ENCODE measurements at places on chromosomes 5 and 9.
A peak's percentile ranks its signal among the peaks of the same experiment; 100 is the strongest.

DNA sequence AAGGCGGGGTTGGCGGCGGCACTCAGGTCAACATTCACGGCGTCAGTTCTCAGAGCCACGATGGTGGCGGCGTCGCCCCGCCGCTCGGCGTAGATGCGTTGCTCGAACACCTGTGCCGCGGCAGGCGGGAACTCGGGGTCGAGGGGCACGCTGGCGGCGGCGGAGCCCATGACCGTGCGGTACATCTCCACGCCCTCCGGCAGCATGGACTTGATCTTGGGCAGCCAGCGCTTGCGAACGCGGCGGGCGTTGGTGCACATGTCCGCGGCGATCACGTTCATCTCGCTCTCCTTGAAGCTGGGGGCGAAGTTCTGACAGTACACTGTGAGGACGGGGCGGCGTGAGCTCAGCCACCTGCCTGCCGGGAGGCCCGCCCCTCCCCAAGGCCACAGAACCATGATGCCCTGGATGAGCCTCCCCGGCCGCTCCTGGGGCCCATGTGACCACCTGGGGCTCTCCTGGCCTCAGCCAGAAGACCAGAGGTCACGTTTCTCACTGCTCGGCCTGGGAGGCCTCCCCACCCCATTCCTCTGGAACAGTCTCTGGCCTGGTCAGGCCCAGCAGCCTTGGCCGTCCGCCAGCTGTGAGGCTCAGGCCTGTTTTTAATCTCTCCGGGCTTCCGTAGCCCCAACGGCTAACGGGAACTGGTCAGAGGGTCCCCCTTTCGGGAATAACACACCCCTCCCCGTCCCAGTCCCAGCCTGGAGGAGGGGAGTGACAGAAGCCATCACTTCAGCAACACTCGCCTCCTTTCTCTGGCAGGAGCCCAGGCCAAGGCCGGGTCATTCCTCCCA, 50.7 kb upstream of the UBAC1 start:
- peak; percentile 69 for DNase-seq

GRCh38 chr9:100579665-100580064, 1.8 kb downstream of the CAVIN4 start:
- no peak for DNase-seq

- peak; percentile 75 for DNase-seq
Measured at GRCh38 chr9:96619491-96620180, at the start of gene CDC14B. Gene CDC14B (minus strand): TSS chr9:96619843. CDS start chr9:96619378, 465 bp downstream.

- no peak for DNase-seq
Measured at GRCh38 chr5:14263699-14264098, 120.6 kb downstream of the TRIO start.

DNA sequence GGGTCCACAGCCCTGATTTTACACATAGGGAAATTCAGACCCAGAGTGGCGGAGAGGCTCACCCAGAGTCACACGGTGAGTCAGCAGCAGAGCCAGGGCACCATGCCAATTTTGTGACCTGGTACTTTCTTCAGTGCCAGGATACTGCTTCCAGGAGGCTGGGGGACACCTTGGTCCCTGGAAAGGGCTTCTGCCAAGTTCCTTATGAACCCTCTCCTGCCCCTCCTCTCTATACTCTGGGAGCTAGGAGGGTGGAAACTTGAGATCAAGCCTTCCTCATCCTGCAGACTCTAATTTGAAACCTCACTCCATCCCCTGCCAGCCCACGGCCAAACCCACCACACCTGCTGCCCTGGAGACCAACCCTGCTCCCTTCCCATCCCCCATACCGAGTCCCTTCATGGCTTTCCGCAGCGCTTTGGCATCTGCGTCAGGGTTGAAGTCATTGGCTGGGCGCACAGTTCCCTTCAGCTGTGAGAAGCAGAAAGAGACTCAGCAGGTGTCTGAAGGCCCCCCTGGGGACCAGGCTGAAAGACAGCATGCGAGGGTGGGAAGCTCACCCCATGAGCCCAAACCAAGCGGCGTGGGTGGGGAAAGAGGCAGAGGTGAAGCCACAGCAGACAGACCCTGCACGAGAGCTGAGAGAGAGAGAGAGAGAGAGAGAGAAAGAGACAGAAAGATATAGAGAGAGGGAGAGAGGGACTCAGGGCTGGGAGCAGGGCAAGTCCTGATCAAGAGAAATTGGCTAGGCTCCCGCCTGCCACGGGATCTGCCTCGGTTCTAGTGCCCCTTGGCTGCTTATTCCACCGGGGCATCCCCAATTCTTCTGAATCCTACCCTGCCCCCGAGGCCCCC, 33.5 kb downstream of the ANXA6 start:
- no peak for DNase-seq

GRCh38 chr5:133362438-133362837, 249.9 kb downstream of the FSTL4 start:
- no peak for DNase-seq

DNA sequence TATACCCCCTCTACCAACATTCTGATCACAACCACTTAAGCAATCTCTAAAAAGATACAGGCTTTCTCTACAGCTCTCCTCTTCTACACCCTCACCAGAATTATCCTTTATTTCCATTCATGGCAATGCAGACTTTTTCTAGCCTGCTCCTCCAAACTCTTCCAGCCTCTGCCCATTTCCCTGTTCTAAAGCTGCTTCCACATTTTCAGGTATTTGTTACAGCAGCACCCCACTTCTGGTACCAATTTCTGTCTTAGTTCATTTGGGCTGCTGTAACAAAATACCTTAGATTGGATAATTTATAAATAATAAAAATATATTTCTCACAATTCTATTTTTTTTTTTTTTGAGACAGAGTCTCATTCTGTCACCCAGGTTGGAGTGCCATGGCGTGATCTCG, 53.0 kb upstream of the DNAH5 start:
- no peak for DNase-seq

DNA sequence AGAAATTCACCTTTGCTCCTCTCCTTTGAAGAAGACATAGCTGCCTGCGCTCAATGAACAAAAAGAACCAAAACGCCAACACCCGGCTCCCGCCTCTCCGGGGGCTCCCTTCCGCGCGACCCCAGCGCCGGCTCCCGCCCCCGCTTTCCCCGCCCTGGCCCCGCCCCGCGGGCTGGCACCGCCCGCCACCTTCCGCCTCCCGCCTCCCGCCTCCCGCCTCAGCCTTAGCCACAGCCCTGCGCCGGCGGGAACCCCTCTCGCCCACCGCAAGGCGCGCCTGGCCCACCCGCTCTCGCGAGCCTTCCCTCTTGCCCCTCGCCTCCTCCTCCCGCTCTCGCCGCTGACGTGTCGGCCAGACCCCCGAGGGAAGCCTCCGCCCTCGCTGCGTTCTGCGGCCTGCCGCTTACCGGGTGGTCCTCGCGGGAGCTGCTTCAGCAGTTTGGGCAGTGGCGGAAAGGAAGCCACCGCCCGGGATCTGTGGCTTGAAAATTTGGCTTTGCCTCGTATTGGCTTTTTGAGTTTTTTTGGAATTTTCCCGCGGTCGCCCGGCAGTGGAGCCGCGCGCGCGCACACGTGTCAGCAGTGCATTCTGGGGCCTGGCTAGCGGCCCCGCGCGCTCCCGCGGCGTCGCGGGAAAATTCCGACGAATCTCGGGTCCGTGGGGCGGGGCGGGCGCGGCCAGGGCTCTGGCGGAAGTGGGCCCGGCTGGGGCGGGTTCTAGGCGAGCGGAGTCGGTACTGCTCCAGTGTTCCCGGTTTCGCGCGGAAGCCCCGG, at the start of gene FANCC:
FANCC (minus strand) TSS at position 591 of the 774 bp plus-strand sequence. CDS start 68,418 bp downstream, outside the sequence.
- peak; percentile 93 for DNase-seq

- no peak for DNase-seq
Measured at GRCh38 chr5:117286813-117287212, 712.2 kb upstream of the SEMA6A start.

GRCh38 chr5:148620091-148620490, 34.2 kb downstream of the HTR4 start:
- no peak for DNase-seq

GRCh38 chr5:118491351-118491750, 497.0 kb downstream of the DTWD2 start:
- no peak for DNase-seq

GRCh38 chr5:73307645-73308355, 134.8 kb downstream of the TMEM174 start:
- no peak for DNase-seq

DNA sequence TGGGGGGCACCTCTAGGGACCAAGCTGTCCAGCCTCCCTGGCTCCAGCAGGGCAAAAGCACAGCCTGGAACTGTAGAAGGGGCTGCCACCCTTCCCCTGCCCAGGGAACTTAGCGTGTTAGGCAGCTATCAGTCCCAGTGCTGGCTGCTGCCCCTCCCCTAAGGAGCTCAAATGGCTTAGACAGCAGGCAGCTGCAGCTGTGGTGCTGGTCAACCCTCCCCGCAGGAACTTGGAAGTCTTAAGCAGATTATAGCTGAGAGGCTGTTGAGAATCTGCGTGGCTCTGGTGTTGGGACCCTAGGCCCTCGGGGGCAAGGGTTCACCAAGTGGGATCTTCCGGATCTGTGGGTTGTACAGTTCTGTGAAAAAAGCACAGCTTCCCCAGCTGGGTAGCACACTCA, 536.5 kb upstream of the CDH10 start:
- DNase-seq: no peak

- no peak for DNase-seq
Measured at GRCh38 chr5:59062986-59063683, 480.3 kb downstream of the RAB3C start.

- no peak for DNase-seq
Measured at GRCh38 chr9:133640580-133641395, 4.6 kb downstream of the DBH start.

DNA sequence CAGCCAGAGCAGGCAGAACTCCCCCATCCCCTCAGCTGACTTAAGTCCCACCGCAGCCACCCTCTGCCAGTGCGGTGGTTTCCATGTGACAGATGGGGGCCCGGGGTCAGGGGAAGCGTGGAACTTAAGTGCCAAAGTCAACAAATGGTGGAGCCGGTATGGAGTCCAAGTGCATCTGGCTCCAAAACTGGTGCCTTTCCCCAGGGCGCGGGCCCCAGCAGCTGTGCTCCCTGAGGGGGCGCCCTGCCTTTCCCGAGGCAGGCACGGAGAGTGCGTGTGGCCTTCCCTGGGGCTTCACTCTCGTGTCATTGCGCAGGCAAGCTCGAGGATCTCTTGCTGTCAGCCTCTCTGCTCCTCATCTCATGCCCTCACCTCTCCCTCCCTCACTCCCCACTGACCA, 33.8 kb downstream of the SLC46A2 start:
- DNase-seq: no peak

DNA sequence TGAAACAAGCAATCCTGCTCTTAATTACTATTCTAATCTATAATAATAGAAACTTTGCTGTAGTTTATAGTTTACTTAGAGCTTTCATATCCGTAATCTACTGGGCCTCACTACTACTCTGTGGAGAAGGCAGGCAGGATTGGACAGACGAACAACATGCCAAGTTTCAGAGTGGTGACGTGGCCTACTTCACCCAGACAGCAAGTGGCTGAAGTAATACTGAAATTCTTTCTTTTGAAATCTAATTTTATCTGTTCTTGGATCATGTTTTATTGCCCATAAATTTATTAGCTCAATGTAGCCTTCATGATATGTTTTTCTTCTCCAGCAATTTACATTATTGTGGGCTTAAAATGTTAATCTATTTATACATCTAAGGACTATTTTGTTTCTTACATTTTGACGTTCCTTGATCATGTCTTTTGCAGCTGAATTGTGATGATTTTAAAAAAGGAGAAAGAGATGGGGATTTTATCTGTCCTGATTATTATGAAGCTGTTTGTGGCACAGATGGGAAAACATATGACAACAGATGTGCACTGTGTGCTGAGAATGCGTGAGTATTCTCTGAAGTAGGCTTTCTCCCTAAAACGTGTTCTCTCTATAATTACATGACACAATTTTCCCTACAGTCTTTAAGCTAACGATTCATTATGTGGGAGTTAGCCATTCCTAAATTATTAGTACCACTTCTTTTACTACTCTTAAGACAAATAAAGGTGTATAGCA, 22.4 kb downstream of the SPINK5 start:
- no peak for DNase-seq

DNA sequence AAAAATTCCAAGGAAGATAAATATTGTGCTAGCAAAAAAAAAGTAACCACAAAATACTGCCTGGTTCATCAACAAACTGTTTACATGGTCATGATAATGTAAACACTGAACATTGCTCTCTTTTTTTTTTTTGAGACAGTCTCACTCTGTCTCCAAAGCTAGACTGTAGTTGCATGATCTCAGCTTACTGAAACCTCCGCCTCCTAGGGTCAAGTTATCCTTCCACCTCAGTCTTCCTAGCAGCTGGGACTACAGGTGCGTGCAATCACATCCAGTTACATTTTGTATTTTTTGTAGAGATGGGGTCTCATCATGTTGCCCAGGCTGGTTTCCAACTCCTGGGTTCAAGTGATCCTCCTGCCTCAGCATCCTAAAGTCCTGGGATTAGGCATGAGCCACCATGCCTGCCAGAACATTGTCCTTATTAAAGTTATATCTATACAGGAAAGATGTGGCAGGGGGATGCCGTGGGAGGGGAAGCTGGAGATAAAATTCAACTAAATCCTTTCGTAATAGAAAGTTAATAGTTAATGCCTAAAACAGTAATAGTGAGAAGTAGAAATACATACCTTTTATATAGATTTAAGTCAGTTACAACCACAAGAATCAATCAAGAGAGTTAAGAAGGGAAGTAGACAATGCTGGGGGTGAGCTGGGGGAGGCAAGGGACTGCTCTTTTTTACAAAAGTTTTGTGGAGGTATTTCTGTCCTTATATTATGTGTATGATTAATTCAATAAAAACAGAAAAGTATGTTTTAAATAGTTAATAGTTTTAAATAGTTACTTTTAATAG, 52.3 kb downstream of the RGMB start:
- no peak for DNase-seq

- DNase-seq: no peak
Measured at GRCh38 chr9:34744295-34745221, 34.6 kb upstream of the CCL21 start.

GRCh38 chr9:4508246-4508906, 18.1 kb downstream of the SLC1A1 start:
- no peak for DNase-seq

GRCh38 chr5:105503950-105504349, 1941.4 kb upstream of the NUDT12 start:
- DNase-seq: no peak

DNA sequence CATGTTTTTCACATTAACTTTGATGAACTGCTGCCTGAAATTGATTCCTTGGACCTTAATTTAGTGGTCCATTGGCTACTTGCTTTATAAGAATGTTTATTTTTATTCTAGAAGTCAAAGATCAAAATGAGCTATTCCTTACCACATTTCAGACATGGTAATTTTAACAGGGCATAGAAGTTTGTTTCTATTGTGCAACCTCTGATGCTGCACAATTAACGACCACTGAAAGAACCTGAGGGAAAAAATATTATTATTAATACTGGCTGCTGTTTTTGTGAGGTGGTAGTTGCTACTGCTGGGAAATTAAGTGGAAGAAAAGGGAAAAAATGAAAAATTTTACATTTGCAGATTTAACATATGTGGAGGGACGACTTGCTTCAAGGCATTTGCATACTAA, 37.9 kb upstream of the RAB3C start:
- no peak for DNase-seq

DNA sequence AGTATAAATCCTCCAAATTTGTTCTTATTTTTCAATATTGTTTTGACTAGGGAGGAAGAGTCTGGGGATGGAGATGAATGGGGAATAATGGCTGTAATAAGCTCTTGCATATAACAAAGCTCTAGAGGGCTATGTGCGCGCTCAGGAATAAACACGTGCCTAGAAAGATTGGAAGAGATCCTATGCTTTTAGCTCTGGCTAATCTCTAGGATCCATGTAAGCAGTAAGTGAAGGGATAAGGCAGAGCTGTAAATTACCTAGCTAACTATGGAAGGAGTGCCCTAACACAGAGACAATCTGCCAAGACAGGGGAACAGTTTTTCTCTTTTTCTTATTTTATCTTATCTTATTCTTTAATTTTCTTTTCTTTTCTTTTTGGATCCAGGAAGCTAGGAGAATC, 21.6 kb downstream of the OR1J1 start:
- DNase-seq: no peak

GRCh38 chr9:127223810-127224177, 40.8 kb upstream of the GARNL3 start:
- DNase-seq: no peak
